Neural crest cell (in vitro differentiated cells): ENCODE measurements at places on chromosomes 7 and 10.

GRCh38 chr10:112223725-112224124 is 40.2 kb upstream of the GPAM start:
- DNase-seq = no peak

DNA sequence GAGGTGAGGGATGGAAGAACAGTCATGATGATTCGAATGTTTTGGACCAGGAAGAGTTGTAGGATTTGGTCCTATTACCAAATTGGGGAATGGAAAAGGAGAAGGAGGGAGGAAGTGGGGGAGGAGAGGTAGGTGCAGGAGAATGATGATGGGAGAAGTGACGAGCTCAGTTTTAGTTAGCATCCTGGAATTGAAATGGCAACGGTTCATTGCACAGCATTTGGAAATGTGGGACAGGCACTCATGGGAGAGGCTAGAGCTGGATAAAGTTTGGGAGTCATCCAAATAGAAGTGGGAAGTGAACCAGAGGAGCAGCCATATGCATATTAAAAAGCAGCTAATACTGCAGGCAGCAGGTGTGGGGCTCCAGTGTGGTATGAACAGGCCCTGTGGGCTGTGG is 253.6 kb downstream of the SORCS3 start:
- DNase-seq = no peak

GRCh38 chr10:59098831-59099452 is 77.5 kb upstream of the PHYHIPL start:
- DNase-seq = no peak

DNA sequence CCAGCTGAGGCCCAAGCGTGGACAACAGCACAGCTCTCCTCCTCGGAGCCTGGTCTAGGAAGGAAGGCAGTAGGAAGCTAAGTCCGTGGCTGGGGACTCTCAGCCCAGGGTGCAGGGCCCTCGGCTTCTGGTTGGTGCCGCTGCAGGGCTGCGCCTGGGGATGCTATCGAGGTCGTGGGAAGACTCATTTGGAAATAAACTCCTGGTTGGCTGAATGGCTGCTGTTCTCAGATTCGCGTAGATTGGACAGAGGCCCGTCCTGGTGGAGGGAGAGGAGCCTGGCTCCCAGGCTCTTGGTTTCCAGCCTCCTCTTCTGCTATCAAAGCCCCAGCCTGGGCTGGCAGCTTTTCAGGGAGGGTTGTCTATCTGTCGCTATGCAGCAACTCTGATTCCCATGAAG is 152.6 kb upstream of the FZD8 start:
- DNase-seq = no peak

GRCh38 chr10:108424656-108425055 is 1260.2 kb upstream of the SORCS1 start:
- DNase-seq = no peak

- no peak for DNase-seq
Measured at GRCh38 chr10:100879741-100880360, 32.9 kb upstream of the SLF2 start.

DNA sequence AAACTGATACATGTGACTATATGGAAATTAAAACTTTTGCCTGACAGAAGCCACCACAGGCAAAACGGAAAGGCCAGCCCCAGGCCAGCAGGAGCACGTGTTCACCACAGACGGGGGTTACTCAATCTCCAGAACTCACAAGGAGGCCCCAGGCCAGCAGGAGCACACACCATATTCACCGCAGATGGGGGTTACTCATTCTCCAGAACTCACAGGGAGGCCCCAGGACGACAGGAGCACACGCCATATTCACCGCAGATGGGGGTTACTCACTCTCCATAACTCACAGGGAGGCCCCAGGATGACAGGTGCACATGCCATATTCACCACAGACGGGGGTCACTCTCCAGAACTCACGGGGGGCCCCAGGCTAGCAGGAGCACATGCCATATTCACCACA is 61.5 kb downstream of the NKX6-2 start:
- no peak for DNase-seq

GRCh38 chr7:138926241-138926612 is 55.0 kb downstream of the KIAA1549 start:
- DNase-seq = no peak

- no peak for DNase-seq
Measured at GRCh38 chr10:101487399-101487798, 100.7 kb downstream of the POLL start.

- DNase-seq = no peak
Measured at GRCh38 chr10:28291881-28292297, 11.0 kb downstream of the MPP7 start.

DNA sequence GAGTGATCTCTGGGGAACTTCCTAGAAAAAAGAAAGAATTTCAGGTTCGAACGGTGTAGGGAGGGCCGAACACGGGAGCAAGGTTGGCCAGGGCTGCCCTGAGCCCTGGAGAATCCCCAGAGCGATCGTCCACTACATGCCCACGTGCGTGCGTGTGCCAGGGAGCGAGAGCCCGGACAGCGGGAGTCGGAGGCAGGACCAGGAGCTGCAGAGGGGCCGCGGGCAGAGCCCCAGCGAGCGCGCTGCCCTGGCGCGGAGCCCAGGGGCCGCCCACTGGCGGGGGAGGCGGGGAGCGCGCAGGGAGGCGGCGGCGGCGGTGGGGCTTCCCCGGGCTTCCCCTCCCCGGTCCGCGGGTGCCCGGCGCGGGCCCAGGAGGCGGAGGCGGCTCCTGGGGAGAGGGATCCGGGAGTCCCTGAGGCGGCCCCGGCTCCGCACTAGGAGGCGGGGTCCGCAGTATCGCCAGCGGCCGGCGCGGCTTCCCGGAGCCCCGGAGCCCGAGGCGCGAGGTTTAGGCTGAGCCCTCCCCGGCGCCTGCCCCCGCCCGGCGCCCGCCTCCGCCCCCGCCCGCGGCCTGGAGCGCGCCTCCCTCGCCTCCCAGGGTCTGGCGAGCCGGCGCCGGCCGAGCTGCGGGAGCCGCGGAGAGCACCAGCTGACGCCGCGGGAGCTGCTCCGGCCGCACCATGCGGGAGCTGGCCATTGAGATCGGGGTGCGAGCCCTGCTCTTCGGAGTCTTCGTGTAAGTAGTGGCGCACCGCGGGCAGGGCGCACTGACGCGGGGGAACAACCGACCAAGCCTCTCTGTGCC is at the start of gene PLPP4:
Gene PLPP4, plus strand, starts transcription at position 602 of the 805 bp plus-strand sequence. Its CDS starts 79 bp downstream, at position 681.
- DNase-seq = peak; percentile 32

GRCh38 chr7:994592-995308 is 11.8 kb downstream of the CYP2W1 start:
- no peak for DNase-seq

GRCh38 chr7:77329466-77330168 is 86.5 kb downstream of the GSAP start:
- DNase-seq = no peak

- no peak for DNase-seq
Measured at GRCh38 chr7:111098926-111099250, 8.0 kb downstream of the LRRN3 start.

DNA sequence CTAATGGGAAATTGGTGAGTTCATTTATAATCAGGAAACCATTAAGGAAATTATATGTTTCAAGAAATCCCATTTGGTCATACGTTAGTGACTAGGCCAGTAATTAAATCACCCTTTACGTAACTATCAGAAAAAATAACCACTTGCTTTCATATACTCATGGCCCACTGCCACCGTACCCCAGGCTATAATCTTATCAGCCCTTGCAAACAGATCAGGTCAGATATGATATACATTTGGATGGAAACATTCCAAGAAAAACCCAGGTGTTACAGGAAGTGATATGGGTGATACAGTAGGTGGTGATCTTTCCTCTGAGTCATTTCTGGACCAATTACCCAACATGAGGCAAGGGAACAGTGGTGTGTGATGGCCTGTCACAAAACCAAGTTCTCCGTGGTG is 481.0 kb upstream of the SEMA3A start:
- DNase-seq = no peak

DNA sequence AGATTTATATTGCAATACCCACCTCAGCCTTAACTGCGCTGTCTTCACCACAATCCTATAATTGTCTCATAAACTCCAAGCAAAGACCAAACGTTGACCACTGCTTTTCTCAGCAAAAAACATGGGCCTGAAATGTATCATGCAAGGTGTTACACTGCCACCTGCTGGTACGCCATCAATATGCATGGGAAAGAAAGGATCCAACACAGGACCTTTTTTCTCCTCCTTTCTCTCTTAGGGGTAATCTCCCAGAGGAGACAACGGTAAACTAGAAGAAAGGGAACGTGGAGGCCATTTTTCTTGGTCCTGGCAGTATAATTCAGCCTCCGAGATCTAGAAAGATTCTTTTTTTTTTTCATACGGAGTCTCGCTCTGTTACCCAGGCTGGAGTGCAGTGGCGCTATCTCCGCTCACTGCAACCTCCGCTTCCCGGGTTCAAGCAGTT is 79.1 kb upstream of the MPP7 start:
- peak; percentile 91 for DNase-seq

GRCh38 chr10:77261146-77261545 is 376.5 kb downstream of the KCNMA1 start:
- DNase-seq = no peak

- DNase-seq = no peak
Measured at GRCh38 chr10:47035819-47036337, 124.7 kb downstream of the PTPN20 start.

GRCh38 chr7:122675011-122675410 is 23.9 kb downstream of the RNF133 start:
- DNase-seq = no peak

DNA sequence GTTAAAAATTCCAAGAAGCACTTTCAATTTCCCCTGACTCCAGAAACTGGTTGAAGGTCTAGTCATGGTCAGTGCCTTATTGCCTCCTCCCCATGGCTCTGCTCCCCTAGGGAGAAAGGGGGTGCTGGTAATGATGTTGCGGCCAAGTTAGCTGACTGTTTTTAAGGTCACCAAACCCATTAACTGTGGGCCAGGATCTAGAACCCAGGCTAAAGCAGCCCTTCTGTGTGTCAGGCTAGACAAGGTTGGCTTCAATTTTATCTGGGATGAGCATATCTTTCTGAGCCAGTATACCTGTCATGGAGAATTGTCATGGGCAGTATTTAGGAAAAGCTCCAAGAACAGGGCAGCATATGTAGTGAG is 11.2 kb upstream of the HOXA13 start:
- no peak for DNase-seq

- no peak for DNase-seq
Measured at GRCh38 chr7:462173-463103, 57.2 kb downstream of the PDGFA start.

DNA sequence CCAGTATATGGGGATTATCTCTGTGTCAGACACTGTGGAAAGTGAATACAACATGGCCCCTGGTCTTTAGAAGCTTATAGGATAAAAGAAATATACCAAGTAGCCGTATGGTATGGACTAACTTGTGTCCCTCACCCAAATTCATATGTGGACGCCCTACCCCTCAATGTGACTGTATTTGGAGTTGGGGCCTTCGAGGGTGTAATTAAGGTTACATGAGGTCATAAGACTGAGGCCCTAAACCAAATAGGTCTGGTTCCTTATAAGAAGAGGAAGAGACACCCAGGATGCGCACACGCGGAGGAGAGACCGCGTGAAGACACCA is 36.3 kb downstream of the ASB13 start:
- DNase-seq = no peak

GRCh38 chr10:16929069-16929468 is 111.8 kb upstream of the RSU1 start:
- DNase-seq = no peak

- DNase-seq = no peak
Measured at GRCh38 chr7:78279032-78279431, 480.5 kb downstream of the PHTF2 start.

GRCh38 chr10:16292366-16292765 is 144.4 kb upstream of the PTER start:
- DNase-seq = no peak

GRCh38 chr10:112538168-112538567 is 91.2 kb downstream of the VTI1A start:
- no peak for DNase-seq

- DNase-seq = no peak
Measured at GRCh38 chr10:123838596-123839310, 52.9 kb downstream of the CPXM2 start.

GRCh38 chr7:30469303-30469702 is 9.3 kb downstream of the NOD1 start:
- no peak for DNase-seq

DNA sequence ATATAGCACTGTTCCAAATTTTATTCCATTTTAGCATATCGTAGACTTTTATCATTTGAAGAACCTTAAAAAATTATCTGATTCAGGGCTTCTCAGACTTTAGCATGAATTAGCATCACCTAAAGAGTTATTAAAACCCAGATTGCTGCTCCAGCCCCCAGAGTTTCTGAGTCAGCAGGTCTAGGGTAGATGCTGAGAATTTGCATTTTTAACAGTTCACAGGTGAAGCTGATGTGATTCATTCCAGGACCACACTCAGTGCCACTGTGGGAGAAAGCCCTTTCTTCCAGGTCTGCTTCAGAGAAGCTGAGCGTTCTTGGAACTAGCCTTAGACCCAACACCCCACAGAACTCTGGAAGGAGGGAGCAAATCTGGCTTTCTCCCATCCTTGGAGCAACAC is 174.1 kb upstream of the YAE1 start:
- no peak for DNase-seq

- DNase-seq = no peak
Measured at GRCh38 chr7:73700069-73700423, 16.6 kb downstream of the BUD23 start.

DNA sequence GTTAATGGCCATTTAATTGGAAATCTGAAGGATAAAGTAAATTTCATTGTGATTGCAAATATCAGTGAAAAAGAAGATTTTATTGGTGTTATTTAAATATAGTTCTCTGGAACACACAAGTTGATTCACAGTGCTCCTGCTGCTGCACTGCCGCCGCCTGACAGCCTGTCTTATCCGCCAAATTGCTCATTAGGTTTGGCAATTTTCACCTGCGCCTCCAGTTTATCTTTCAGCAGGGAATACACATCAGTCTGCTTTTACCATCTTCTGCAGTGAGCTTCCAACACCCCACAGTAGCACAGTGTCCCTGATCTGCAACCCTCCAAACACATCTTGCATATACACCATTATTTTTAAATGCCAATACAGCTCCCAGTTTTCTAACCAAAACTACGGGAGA is 308.3 kb downstream of the PARD3 start:
- no peak for DNase-seq

DNA sequence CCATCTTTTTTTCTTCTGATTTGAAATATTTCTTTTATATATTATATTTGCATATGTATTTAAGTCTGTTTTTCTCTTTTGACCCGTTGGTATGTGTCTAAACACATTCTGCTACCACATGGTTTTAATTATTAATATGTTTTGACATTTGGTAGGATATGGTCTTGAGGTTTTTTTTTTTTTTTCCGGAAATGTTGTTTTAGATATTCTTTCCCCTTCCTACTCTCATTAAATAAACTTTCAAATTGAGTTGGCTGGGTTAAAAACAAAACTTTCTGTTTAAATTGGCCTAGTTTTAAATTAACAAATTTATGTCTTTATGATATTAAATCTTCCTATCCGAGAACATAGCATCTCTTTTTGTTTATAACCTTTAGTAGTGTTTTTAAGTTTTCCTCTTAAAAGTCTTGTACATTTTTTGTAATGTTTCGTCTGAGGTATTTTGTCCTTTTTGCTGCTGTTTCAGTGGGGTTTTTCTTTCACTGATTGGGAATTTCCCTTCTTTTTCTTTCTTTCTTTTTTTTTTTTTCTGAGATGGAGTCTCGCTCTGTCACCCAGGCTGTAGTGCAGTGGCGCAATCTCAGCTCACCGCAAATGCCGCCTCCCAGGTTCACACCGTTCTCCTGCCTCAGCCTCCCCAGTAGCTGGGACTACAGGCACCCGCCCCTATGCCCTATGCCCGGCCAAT is 25.4 kb downstream of the STAM start:
- no peak for DNase-seq

- no peak for DNase-seq
Measured at GRCh38 chr7:139043823-139044812, 8.3 kb upstream of the ZC3HAV1L start.
